ENCODE measurements at places on chromosomes 12 and 14.

- no peak for DNase-seq
Observed at GRCh38 chr14:100618318-100618693, 31.1 kb upstream of the BEGAIN start.

- no peak for DNase-seq
Observed at GRCh38 chr14:75175677-75176141, 703 bp downstream of the TMED10 start.

DNA sequence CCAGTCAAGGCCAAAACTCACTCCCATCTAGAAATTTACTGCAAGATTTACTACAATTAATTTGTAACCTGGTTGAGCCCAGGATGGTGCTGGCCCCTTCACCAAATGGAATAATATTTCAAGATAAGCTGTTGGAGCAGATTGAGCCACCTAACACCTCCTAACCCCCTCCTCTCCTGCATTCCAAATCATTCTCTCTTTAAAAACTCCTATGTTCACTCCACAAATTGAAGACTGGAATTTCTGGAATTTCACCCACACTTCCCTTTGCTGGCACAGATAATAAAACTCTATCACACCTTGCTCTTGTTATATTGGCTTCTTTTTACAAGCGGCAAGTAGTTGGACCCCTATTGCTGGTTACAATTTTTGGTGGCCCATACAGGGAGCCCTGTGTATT lies 41.7 kb downstream of the MIS18BP1 start:
- DNase-seq = no peak

DNA sequence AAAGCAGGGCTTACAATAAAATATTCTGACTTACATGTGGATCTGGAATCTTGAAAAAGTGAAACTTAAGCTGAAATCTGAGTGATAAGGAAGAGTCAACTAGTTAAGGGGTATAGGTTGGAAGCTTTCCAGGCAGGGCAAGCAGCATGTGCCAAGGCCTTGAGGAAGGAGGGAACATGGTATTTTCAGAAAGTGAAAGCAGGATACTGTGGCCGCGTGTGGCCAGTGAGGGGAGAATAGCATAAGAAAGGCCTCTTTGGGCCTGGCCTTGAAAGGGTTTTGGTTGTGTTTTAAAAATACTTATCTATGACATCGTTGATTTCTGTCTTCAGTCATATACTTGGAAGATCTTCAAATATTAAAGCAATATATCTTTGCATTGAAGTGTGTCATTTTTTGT lies 213.4 kb downstream of the AKAP6 start:
- no peak for DNase-seq

- DNase-seq = no peak
Observed at GRCh38 chr12:110531741-110532333, 29.7 kb downstream of the RAD9B start.

DNA sequence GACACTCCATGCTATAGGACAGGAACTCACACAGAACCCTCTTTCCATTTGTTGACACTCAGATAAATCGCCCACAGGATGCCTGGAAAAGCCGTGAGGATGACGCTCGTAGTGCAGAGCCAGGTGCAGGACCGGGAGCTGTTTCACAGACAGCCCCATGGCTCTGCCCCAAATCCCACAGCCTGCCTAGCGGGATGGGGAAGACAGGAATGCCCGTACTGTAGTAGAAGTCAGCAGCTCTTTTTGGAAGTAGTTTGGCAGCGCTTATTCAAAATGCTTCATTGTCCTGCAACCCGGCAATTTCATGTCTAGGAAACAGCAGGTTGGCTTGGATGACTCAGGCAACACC lies 41.6 kb downstream of the JAG2 start:
- DNase-seq = no peak

GRCh38 chr12:10241290-10241689 lies 28.6 kb downstream of the GABARAPL1 start:
- DNase-seq = no peak

DNA sequence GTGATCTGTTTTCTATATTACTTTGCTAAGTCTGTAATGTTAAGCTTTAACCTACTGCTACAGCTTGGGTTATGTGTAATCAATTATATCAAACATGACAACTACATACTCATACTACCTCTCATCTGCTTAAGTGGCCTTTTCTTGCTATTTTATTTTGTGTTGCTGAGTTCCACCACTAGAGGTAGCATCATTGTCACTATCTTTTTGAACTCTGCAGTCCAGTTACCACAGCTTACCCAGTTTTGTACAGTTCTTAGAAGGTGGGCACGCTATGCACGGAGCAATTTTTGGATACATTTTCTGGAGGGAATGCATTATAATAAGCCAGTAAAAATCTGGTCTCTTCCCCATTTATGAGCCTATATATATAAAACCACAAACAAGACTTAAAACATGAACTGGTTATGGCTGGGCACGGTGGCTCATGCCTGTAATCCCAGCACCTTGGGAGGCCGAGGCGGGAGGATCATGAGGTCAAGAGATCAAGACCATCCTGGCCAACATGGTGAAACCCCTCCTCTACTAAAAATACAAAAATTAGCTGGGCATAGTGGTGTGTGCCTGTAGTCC lies 48.5 kb downstream of the SAV1 start:
- DNase-seq = no peak

GRCh38 chr14:52948836-52949235 lies 2.0 kb downstream of the FERMT2 start:
- DNase-seq = no peak
